T1000 (cell line): ENCODE measurements at places on chromosomes 13 and 19.

DNA sequence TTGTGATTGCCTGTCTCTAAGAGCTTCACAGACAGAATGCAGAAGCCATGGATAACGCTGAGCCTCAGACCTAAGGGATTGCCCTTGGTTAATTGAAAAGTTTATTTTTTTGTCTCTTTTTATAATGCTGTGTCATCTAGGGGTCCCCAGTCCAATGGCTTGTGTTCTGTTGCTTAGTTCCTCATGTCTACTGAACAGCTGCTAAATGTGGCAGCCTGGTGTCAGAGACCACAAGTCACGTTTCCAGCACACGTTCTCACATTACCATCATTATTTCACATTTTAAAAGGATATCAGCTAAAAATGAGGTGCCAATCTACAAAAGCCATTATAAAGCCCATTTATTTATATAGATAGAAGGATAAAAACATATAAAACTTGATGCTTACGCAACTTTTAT is 1362.0 kb downstream of the PCDH9 start:
- DNase-seq = no peak

DNA sequence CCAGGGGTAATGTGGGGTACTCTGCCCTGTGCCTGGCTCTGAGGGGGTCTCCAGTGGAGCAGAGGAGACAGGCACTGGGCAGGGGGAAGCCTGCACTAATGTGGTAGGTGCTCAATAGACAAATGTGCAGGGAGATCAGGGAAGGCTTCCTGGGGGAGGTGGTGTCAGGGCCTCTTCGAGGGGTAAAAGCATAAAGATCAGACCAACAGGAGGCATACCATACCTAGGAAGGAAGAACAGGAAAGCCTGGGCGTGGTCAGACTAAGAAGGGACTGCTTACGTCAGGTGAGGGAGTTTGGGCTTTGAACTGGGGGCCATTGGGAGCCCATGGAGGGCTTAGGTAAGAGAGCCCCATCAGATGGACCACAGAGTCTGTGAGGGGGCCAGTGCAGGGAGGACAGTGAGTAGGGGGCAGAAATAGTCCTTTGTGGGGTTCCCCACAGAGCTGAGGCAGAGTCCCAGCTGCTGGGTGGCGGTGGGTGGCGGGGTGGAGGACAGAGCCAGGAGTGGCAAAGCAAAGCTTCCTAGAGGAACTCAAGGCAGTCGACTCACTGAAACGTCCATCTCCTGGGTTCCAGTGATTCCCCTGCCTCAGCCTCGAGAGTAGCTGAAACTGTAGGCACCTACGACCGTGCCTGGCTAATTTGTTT is 8.8 kb downstream of the PRR36 start:
- DNase-seq = no peak

DNA sequence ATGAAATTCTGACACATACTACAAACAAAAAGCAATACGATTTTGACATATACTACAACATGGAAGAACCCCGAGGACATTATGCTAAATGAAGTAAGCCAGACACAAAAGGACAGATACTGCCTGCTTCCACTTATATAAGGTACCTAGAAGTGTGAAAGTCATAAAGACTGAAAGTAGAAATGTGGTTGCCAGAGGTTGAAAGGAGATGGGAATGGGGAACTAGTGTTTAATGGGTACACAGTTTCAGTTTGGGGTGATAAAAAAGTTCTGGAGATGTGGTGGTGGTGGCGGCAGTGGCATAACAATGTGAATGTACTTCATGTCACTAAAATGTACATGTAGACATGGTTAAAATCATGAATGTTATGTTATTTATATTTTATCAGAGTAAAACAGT is 12.1 kb upstream of the NDFIP2 start:
- DNase-seq = no peak

DNA sequence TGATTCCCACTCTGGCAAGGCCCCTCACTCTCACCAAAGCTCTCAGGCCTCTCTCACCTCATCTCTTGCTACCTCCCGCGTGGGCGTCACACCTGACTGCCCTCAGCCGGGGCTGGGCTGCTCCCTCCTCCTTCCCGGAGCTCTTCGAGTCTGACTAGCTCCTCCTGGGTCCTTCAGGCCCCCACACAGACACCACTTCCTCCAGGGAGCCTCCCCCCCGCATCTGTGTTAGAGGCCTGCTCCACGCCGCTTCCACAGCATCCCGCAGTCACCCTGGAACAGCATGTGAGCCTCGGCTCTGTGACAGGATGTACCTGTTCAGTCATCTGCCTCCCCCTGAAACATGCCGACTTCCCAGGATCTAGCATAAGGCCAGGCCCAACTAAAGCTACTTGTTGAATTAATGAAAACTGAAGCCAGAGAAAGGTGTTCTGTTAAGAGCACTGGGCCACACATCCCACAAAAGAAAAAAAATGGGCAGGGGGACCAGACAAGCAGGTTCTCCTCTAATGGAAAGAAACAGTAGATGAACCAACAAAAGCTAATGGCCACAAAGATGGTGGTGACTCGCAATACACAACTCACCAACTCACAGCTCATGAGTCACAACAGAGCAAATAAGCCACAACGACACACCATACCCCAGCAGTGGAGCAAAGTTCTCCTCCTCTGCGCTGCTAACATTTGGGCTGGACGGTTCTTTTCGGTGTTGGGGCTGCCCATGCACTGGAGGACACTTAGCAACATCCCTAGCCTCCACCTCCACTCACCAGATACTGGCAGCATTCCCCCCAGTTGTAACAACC is 3.0 kb downstream of the PPP6R1 start:
- no peak for DNase-seq

DNA sequence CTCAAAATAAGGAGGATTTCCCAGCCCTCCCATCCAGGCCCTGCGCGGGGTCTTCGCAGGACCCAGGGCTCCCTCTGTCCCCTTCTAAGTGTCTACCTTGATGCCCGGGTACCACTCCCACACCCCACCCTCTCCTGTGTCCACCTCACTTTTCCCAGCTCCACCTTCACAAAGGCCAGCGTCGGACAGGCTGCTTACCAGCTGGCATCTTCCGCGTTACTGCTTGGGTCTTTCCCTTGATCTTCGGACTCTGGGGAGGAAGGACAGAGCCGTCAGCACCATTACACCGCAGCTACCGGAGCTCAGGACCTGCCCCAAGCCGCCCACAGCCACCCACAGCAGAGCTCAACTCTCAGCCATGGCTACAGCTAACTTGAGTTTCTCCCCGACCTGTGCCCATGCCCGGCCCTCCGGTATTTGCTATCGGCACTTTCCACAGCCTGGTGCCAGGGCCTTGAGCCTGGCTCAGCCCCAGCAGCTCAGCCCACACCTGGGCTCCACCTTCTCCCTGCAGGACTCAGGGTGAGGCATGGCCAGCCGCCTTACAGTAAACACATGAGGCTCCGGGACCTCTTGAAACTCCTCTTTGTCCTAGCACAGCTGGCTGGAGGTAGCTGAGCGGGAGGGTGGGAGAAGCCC is 3.8 kb downstream of the C13orf46 start:
- no peak for DNase-seq

DNA sequence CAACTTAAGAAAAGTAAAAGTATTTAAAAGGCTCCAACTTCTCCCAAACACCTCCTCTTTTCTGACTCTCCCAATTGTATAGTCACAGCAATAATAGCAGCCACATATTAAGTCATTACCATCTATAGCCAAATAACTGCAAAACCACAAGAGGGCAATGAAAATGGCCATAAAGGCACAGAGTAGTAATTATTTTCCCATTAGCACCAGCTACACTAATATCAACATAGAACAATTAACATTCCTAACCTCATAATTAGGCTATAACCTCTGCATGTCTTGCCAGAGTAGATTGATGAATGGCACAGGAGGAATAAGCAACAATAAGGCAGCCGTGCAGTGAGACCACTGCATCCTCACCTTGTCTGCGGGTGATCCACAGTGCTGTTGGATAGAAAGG is 226.4 kb upstream of the SERP2 start:
- no peak for DNase-seq

GRCh38 chr13:30313311-30313710 is 6.0 kb upstream of the KATNAL1 start:
- no peak for DNase-seq

- DNase-seq = no peak
These were observed 882.2 kb upstream of the SLC10A2 start for GRCh38 chr13:103948426-103948825.

DNA sequence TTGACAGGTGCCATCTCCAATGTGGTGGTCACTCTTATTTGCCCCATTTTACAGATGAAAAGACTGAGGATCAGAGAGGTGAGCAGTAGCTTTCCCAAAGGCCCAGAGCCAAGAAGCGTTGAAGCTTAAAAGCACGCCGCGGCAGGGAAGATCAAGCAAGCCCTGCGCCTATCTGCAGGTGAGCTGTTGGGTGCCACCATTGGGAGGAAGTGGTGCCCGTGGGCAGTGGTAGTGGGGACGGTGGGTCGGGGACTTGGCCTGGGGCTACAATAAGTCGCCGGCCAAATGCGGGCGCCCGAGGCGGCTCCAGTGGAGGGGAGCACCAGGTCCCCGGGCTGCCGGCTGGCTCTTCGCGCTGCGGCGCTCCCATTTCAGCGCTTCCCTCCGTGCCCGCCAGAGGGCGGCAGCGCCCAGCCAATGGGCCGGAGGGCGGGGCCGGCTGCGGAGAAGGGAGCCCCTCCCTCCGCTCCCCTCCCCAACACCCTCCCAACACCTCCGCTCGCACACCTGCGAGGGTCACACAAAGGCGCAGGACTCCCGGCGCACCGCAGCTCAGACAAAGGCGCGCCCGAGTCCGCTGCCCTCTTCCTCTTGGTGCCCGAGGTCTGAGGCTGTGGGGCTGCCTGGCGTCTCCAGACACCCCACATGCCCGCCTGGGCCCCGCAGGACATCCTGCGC is 744 bp upstream of the POU2F2 start:
- DNase-seq = peak; percentile 21

DNA sequence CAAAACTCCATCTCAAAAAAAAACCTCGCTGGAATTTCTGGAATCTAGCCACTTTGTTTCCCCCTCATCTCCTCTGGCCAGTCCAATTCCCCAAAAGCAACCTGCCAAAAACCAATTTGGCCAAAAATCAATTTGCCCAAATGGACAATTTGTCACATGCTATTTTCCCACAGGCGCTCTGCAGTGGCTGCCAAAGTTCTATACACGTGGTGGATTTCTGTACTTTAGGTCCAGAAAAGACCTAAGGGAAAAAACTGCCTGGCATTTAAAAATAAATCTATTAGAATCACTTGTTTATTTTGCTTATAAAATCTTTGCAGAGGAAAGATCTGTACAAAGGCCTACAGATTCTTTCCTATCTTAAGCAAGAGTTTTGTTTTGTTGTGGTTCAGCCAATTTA is 79.4 kb downstream of the MAP4K1 start:
- DNase-seq = no peak

DNA sequence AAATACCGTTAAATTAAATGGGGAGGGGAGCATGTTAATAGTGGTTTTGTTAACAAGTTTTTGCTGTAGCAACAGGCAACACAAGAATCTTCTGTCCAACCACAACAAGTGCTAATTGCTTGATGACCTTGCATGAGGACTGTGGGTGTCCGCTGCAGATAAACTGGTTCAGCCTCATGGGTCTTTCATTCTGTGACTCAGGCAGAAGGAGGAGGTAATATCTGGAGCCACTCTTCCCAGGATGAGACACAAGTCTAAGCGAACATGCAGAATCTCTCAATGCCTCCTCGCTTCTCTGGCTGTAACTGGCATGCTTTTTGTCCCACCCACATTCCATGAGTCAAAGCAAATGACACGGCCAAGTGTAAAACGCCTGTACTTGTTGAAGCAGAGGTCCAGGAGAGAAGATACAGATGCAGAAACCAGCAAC is 56.6 kb upstream of the MYO16 start:
- DNase-seq = no peak

DNA sequence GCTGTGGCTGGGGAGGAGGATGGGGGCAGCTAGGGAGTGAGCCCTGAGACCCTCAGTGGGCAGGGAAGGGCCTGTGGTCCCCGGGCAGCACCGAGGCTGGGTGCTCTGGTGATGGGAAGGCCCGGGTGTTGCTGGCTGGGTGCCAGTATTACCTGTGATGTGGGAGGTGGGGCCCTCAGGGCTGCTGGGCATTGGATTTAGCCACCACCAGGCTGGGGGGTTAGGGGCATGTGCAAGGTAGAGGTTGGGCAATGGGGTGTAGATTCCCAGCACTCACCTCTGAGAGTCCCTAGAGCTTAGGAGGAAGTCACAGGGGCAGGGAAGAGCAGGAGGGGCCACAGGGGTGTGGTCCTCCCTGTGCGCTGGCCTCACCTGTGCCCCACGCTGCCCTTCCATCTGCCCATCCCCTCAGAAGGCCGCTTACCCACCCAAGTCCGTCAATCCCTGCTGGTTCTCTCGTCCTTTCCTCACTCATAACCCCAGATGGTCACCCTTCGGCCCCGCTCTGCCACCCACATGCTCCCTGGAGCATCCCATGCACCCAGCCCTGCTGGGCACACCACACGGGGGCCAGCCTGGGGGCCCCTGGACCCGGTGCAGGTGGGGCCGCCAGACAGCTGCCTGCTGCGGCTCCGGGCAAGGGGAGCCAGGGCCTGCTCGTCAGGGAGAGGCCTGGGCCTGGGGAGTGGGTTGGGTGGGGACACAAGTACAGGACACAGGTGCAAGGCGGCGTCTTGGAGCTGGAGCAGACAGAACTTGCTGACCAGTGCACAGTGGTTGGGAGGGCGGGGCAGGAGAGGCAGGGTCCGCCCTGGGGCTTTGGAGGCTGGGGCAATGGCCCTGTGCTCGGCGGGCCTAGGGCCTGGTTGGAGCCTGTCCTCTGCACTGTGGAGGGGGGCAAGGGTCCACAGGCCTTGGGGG is 12.5 kb downstream of the EPN1 start:
- no peak for DNase-seq

- DNase-seq = no peak
These were observed 636 bp upstream of the FOXO1 start for GRCh38 chr13:40666933-40667621.

- DNase-seq = no peak
These were observed 21.9 kb upstream of the MED4 start for GRCh38 chr13:48116808-48117207.

- no peak for DNase-seq
These were observed 378.0 kb downstream of the DNAJC15 start for GRCh38 chr13:43401361-43401760.
